Ascending aorta (tissue), 2 donors: ENCODE measurements at places on chromosomes 12 and 14. TPM values are rescaled to one million over a fixed set of nuclear protein-coding genes. Genes with fewer than 3 reads are reported as not detected.

GRCh38 chr14:104132981-104133380 is 5.4 kb upstream of the KIF26A start:
- no peak for DNase-seq

DNA sequence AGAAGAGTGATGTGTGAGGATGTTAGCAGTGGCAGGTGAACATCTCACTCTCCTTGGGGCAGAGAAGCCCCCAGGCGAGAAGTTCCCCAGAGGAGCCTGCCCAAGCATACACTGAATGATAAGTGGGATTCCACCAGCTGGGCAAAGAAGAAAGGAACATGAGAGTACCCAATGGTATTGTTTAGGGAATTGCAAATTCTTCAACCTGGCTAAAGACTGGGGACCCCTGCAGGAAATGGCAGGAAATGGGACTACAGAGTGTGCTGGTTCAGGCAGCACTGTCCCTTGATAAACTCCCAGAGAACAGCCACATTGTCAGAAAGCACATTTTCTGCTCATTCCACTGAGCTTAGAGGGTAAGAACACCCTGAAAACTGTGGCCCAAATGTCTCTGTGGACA is 121.3 kb downstream of the RPS29 start:
- no peak for DNase-seq

GRCh38 chr12:51448618-51449256 is 24.1 kb downstream of the SLC4A8 start:
- no peak for DNase-seq

Gene HELB
- 3.1 TPM for total RNA-seq

DNA sequence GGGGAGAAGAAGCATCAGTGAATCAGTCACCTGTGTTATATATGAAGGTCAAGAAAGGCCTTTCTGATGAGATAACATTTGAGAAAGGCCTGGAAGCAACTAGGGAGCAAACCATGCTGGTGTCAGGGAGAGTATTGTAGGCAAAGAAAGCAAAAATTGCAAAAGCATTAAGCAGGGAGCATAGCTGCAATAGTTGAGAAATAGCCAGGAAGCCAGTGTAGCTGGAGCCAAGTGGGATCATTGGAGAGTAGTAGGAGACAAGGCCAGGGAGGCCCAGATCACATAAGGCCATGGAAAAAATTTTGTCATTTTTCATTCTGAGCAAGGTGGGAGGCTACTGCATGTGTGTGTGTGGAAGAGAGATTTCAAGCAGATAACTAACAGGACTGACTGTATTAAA is 18.8 kb upstream of the MAGOHB start:
- DNase-seq = no peak

Gene ACSS3
- total RNA-seq = 11.6 TPM

DNA sequence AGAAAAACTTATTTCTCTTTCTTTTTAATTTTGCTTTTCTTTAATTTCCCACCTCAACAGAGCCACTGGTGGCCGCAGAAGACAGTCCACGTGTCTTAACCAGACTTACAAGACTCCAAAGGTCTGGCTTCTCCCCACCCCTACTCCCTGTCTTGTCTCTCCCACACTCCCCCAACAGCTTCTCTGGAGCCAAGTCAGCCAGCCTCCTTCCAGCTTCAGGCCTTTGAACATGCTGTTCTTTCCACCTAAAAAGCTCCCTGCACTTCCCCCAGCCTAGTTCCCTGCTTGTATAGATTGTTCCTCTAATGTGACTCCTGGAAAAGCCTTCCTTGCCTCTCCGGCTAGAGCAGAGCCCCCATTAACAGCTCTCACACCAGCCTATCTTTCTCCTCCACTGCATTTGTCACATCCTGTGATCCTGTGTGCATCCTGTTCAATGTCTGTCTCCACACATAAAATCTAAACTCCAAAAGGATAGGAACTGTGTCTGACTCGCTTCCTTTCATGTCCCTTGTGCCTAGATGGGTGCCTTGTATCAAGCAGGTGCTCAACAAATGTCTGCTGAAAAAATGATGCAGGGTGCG is 7.8 kb upstream of the DYNLL1 start:
- DNase-seq = no peak
